CD4-positive, alpha-beta memory T cell (primary cell): ENCODE measurements at places on chromosomes 5 and 9.

DNA sequence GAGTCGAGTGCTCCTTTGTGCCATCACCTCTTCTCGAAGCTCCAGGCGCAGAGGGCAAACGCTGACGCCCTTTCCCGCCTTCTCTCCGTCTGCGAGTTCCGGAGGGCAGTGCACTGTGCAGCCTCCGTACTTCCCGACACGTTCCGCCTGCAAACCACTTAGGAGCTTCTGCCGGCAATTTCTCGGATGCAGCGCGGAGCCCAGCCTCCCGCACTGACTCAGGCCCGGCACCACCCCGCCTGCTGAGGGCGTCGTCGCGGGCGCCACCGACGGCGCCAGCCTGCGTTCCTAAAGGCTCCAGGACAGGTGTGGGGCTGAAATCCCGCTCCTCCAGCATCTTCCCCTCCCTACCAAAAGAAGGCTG is 9.3 kb upstream of the TRIM36 start:
- DNase-seq: no peak

DNA sequence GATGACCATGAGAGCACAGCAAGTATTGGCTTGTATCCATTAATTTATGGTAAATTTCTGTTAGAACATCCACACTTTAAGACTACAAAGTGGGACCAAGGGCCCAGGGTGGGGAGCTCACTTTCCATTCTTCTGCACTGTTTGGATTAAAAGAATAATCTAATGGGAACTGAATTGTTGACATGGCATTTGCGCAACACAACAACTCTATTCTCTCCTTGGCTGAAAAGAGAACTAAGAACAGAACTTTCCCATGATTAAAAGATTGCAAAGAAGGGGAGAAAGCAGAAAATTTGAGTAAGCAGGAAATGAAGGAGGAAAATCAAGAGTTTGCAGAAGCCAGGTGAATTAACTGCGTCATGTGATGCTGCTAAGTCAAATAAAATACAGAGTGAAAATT is 143.4 kb downstream of the HINT1 start:
- no peak for DNase-seq

DNA sequence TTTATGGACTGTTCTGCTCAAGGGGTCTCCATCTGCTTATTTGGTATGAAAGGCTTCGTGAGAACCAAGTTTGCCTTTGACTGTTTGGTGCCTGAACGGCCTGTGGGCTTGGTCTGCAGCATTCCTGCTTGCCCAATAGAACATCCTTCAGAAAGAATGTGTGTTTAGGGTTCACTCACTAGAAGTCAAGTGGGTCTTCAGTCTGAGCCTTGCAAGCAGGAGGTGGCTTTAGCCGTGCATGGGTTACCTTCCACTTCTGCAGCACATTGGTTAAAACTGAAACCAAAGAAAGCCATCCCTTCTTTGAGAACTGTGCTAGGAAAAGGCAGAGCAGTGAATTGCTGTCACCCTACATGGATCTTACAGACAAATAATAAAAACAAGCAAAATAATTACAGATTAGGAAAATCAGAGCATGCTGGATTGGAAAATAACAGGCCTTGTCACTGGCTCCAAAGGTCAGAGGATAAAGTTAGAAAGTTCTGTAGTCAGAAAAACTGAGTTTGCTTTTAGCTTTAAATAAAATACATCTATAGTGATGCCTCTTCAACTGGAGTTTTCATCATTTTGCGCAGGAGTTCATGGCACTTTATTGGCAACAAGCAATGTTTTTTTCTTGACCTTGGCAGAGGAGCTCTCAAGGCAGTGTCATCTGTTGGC is 16.6 kb downstream of the WWC1 start:
- no peak for DNase-seq

- DNase-seq: no peak
These were observed 20.1 kb upstream of the SLC25A48 start for GRCh38 chr5:135814316-135814715.

DNA sequence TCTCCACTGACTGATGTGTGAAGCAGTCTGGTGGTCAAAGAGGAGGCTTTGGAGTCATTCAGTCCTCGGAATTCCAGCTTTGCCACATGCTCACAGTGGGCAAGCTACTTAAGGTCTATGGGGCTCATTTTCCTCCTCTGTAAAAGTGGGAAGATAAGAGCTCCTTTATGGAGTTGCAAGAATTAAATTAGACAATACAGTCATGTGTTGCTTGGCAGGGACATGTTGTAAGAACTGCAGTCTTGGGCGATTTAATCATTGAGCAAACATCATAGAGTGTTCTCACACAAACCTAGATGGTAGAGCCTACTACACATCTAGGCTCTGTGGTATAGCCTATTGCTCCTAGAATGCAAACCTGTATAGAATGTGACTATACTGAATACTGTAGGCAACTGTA is 253.9 kb downstream of the SH3GL2 start:
- no peak for DNase-seq

GRCh38 chr5:139698490-139699146 is 50.5 kb downstream of the CXXC5 start:
- DNase-seq: no peak

DNA sequence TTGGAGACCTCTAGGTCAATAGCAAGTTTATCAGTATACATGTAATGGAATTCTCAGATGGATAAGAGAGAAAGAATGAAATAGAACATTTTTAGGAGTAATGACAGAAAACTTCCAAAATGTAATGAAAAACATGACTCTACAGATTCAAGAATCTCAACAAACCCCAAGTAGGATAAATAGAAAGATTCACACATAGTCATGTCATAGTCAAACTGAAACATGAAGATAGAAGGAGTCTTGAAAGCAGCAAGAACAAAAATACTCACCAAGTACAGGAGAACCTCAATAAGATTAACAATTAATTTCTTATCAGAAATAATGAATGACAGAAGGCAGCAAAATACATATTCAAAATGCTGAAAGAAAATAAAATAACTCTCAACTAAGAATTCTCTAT is 164.5 kb downstream of the SPATA31D1 start:
- DNase-seq: no peak

DNA sequence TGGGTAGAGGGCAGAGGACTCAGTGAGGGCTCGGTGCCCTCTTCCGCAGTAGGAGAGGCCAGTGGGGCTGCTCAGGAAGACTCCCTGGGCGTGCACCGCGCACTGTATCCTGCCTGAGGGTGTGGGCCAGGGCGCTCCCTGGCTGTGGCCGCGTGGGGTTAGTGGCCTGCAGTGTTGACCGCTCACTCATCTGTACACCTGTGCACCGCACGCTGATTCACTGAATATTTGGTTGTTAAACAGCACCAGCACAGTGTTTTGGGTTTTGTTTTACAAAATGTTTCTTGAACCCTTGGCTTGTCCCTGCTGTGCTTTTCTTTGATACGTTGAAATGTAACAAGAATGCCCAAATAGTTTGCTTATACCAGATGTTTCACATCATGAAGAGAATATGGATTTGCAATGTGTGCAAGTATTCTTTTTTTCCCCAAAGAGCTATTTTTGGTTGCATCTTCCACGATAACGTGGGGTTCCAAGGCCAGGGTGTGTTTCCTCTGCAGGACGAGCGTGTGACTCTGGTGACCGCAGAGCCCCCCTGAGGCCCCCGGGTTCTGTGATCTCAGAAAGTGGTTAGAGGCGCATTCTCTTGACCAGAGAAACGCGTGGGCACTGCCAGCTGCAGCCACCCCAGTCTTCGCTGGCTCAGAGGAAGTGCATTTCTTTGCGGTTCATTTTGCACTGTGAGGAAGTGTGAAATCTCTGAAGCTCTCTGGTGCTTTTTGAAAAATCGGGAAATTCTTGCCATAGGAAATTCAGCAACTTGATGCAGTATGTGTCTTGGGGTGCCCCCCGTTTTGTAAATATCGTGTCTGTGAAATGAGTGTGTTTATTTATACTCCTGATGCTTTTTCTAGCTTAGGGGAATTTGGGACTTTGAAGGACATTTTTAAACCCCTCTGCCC is 46.9 kb downstream of the AHRR start:
- DNase-seq: no peak

DNA sequence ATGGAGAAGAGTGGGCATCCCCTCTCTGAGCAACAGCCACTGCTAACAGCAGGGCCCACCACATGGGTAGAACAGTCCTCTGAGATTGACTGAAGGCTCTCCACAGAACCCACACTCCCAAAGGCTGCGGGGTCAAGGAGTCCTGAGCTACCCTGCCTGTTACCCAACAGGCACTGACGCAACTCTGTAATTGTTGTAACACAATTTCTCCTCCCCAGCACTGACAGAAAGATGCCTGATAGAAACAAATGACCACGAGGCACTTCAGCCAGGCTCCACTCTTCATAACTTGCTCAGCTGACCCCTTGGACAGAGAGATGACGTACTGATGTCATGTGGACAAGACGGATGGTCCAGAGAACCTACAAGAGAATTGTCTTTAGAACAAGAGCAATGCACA is 220.7 kb downstream of the SPOCK1 start:
- no peak for DNase-seq

DNA sequence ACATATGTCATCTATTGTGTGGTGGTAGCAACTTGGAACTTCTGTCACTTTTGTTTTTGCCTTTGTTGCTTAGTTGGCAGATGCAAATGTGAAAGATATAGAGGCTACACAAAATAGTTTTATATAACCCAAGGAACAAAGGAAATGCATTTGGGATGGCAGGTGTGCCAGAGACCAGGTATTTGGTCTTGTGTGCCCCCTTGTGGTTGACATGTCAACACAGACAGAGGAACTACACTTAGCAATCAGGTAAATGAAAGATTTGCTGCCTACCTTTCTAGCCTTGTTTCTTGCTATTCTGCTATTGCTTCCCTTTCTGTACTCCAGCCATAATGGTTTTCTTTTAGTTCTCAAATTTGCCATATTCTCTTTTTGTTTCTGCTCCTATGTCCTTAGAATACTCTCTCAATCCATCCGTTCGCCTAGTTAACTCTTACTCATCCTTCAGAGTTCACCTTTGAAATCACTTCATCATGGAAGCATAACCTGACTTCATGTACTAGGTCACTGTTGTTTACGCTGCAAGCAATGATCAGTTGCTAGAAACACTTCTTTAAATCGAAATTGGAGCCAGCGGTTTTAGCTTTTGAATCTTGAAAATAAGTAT is 119.5 kb downstream of the TRPM3 start:
- DNase-seq: no peak

- DNase-seq: no peak
These were observed 13.9 kb downstream of the TGFBI start for GRCh38 chr5:136042665-136043121.

DNA sequence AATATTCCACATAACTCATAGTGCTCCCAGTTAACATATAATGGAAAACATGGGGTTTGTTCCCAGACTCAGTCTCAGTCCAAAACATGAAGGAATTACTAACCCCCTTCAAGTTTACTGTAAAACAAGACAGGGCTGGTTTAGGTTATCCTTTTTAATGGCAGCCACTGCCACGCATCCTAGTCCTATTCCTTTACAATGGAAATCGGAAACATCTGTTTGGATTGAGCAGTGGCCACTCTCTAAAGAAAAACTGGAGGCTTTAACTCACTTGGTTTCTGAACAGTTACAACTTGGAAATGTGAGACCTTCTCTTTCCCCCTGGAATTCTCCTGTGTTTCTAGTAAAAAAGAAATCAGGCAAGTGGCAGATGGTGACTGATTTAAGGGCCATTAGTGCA is 609.9 kb upstream of the ACO1 start:
- DNase-seq: no peak

DNA sequence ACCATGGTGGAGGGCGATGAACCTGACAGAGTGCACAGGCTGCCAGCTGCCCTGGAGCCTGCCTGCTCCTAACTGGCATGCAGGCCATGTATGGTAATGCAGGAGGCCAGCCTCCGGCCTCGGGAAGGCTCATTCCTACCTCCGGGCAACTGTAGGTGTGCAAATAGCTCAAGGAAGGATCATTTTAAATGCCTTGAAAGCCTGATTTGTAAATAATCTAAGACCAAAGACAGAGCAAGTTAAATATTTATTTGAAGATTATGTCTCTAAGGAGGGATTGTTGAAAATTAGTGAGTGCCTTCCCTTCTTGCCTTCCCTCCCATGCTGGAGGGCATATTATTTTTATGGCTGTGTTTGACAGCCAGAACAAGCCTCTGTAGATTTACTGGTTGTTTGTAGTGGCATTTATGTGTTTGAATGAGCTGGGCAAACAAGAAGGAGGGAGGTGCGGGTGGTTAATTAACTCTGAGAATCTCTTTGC is 285.7 kb upstream of the TUT7 start:
- no peak for DNase-seq

GRCh38 chr9:83036043-83036442 is 26.9 kb downstream of the RASEF start:
- no peak for DNase-seq

- no peak for DNase-seq
These were observed 29.8 kb upstream of the GGTA1 start for GRCh38 chr9:121529237-121529987.

DNA sequence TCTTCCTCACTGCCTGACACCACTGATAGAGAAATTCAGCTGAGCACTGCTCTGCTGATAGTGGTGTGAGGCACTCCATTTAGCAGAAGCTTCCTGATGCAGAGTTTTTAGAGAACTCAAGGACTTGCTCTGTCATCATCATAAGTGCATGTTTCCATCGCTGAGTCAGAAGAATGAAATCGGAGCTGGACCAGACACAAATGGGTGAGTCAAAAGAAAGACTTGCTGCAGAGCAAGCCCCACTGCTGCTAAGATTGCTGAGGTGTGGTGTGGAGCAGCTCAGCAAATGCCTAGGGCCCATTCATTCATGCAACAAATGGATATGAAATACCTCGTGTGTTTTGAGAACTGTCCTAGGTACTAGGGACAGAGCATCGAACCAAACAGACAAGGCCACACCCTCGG is 410.2 kb upstream of the SLC30A5 start:
- DNase-seq: no peak

DNA sequence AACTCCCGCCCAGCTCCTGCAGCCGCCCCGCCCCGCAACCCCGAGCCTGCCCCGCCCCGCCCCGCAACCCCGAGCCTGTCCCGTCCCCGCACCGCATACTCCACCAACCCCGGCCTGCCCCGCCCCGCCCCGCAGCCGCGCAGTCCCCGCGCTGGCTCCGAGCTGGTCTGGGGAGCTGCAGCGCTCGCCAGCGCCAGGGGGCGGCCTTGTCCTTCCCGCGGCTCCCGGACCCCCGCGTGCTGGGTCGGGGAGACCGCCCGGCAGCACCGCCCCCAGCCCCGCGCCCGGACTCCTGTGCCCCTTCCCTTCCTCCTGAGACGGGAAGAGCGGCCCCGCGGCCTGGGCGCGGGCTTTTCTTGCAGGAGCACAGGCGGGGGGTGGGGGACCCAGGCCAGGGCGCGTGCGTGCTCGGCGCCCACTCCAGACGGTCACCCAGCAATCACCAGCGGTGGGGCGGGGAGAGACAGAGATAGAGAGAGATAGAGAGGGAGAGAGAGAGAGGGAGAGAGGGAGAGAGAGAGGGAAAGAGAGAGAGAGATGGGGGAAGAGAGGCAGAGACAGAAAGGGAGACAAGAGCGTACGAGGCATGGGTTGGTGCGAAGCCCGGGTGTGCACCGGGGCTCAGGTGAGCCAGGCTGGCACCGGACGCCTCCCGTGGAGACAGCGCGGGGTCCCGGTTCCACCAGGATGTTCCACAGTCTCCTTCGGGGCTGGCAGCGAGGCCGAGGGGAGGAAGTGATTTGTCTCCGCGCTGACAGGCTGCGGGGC is 14.7 kb upstream of the TMEM250 start:
- DNase-seq: no peak

- DNase-seq: no peak
These were observed 181.3 kb downstream of the ESM1 start for GRCh38 chr5:54804086-54804485.
